Spleen (tissue), 13 donors: ENCODE measurements at places on chromosomes 6 and 20. TPM values are rescaled to one million over a fixed set of nuclear protein-coding genes. Genes with fewer than 3 reads are reported as not detected.

GRCh38 chr6:170067923-170068360 lies 222.9 kb downstream of the DLL1 start:
- no peaks in the 10 kb centered on the region for H3K36me3 ChIP-seq
- H3K4me3 ChIP-seq = no peak overlapping the region
- H3K27me3 ChIP-seq = peaks cover 16% of the 10 kb centered on the region
- no peak overlapping the region for H3K27ac ChIP-seq
- no peaks in the 10 kb centered on the region for H3K4me1 ChIP-seq

DNA sequence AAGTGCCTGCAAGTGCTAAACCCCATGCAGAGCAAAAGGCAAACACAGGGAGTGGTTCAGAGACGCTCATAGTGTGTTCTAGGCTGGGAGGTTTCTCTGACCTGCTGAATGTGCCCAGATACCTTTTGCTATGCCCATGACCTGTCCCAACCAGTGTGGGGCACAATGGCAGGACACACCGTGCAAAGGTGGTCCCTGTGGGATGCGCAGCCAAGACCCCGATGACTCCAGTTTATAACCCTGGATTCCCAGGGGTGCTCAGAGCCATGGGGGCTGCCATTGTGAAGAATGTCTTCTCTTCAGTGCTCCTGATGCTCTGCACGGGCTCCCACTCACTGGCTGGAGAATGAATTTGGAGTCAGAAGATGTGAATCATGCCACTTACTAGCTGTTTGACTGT lies 2.2 kb upstream of the NINL start:
- peaks cover 6% of the 10 kb centered on the region for H3K27me3 ChIP-seq
- no peak overlapping the region for H3K4me3 ChIP-seq
- H3K36me3 ChIP-seq = no peaks in the 10 kb centered on the region
- no peak overlapping the region for H3K27ac ChIP-seq
- peaks cover 19% of the 10 kb centered on the region for H3K4me1 ChIP-seq
- DNase-seq = peak; percentile 64

GRCh38 chr6:43593938-43594337 lies 18.0 kb downstream of the POLH start:
- H3K36me3 ChIP-seq = peaks cover 62% of the 10 kb centered on the region
- H3K4me1 ChIP-seq = no peaks in the 10 kb centered on the region
- no peak for DNase-seq
- no peak overlapping the region for H3K4me3 ChIP-seq
- no peaks in the 10 kb centered on the region for H3K27me3 ChIP-seq
- no peak overlapping the region for H3K27ac ChIP-seq

Gene AKIRIN2
- 67.1 TPM for total RNA-seq

DNA sequence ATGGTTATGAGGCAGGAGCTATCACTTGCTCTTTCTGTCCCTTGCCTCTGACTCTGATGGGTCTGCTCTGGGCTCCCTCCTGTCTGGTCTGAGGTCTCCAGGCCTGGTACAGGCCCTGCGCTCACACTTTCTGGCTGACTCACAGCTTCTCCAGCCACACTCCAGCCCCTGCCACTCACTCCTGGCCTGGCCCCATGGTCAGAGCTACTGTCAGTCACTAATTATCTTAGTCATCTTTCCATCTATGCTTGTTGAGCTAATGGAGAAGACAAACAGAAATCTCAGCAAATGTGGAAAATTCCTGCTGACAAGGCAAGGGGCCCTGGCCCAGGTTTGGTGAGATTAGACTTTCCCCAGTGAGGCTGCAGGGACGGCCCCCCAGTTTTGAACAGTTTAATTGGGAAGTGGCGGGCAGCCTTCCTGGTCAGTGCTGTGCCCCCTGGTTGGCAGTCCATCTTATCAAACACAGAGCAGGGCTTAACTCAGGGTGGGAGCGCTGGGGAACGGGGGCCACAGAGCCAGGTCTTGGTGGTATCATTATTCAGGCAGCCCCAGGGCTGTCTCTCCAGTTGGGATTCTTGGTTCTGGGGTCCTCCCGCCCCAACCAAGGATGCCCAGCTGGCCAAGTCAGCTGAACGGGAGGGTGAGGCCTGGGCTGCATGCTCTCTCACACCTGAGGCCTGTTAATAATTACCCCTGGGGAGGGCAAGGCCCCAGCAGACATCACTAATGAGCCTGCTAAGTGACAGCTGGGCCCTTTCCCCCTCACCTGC lies 63.4 kb downstream of the VEGFA start:
- no peaks in the 10 kb centered on the region for H3K27me3 ChIP-seq
- no peaks in the 10 kb centered on the region for H3K36me3 ChIP-seq
- H3K4me1 ChIP-seq = peaks cover 5% of the 10 kb centered on the region
- H3K4me3 ChIP-seq = no peak overlapping the region

Gene NTSR1
- 1.6 TPM for total RNA-seq

- H3K4me1 ChIP-seq = no peaks in the 10 kb centered on the region
- H3K27ac ChIP-seq = no peak overlapping the region
- no peak for DNase-seq
- H3K4me3 ChIP-seq = no peak overlapping the region
Measured at GRCh38 chr6:118218156-118218555, 311.1 kb downstream of the SLC35F1 start.

- DNase-seq = no peak
- H3K27ac ChIP-seq = no peak overlapping the region
- H3K27me3 ChIP-seq = no peaks in the 10 kb centered on the region
- H3K36me3 ChIP-seq = no peaks in the 10 kb centered on the region
Measured at GRCh38 chr6:154894902-154895301, 100.2 kb upstream of the TIAM2 start.

GRCh38 chr6:141117874-141118273 lies 1014.9 kb upstream of the GJE1 start:
- no peak overlapping the region for H3K4me3 ChIP-seq
- H3K27ac ChIP-seq = no peak overlapping the region
- H3K36me3 ChIP-seq = no peaks in the 10 kb centered on the region
- no peaks in the 10 kb centered on the region for H3K4me1 ChIP-seq
- no peak for DNase-seq

DNA sequence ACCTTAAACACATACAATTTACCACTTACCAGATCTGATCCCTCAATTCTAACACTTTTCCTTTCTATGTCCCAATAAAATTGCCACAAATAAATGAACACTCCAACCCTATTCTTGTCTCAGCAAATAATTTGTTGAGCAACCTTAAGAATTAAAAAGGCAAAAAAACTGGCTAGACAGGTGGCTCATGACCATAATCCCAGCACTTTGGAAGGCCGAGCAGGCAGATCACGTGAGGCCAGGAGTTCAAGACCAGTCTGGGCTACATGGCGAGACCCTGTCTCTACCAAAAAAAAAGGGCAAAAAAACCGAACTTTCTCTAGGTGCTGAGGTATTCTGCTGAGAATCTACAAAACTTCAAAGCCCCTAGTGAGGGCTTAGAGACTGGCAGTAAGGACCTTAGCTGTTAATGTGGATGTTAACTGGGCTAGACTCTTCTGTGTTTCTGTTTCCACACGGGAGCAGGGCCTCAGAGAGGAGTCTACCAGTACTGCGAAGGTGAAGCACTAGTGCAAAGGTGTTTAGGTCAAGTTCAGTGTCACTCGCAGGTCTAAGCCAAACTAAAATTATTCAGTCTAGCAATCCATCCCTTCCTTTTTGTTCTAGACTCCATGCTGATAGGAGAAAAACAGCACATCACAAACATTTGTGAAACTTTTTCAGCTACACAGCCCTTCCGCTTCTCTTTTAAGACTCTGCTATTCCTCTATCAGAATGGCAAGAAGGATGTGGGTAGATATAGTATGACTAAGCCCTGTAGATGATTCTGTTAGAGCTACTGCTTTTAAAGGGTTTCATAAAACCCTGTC lies 2.6 kb downstream of the FASTKD5 start:
- no peaks in the 10 kb centered on the region for H3K27me3 ChIP-seq
- H3K4me3 ChIP-seq = no peak overlapping the region
- no peak for DNase-seq

Gene EYS
- total RNA-seq = not detected

Gene C2
- total RNA-seq = 62.5 TPM

GRCh38 chr20:35907017-35907701 lies 47.1 kb downstream of the SCAND1 start:
- H3K4me1 ChIP-seq = no peaks in the 10 kb centered on the region
- peaks cover 40% of the 10 kb centered on the region for H3K36me3 ChIP-seq
- no peaks in the 10 kb centered on the region for H3K27me3 ChIP-seq

DNA sequence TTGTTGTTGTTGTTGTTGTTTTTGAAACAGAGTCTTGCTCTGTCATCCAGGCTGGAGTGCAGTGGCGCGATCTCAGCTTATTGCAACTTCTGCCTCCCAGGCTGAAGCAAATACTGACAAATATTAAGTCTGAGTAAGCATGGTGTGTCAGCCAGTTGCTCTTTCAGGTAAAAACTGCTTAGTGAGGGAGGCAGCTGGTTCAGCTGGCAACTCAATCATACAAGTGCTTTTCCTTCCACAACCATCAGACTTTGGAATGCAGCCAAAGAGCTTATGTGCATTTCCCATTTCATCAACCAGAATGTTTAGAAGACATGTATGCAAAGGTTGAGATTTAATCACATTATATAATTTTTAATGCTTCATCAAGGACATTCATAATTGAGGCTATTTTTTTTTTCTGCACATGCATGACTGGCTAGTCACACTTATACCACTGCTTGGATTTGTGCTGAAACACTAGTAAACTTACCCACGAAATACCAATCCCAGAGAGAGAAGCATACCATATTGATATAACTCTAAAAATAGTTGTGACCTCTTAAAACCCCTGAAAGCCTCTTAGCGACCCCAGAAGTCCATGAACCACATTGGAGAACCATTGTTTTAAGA lies 56.0 kb downstream of the CLIC5 start:
- no peak for DNase-seq
- H3K27ac ChIP-seq = no peak overlapping the region
- peaks cover 6% of the 10 kb centered on the region for H3K36me3 ChIP-seq
- H3K4me1 ChIP-seq = no peaks in the 10 kb centered on the region
- H3K4me3 ChIP-seq = no peak overlapping the region

GRCh38 chr20:59781226-59781625 lies 152.2 kb downstream of the SYCP2 start:
- no peak overlapping the region for H3K4me3 ChIP-seq
- no peak overlapping the region for H3K27ac ChIP-seq
- no peaks in the 10 kb centered on the region for H3K27me3 ChIP-seq
- H3K4me1 ChIP-seq = no peaks in the 10 kb centered on the region

DNA sequence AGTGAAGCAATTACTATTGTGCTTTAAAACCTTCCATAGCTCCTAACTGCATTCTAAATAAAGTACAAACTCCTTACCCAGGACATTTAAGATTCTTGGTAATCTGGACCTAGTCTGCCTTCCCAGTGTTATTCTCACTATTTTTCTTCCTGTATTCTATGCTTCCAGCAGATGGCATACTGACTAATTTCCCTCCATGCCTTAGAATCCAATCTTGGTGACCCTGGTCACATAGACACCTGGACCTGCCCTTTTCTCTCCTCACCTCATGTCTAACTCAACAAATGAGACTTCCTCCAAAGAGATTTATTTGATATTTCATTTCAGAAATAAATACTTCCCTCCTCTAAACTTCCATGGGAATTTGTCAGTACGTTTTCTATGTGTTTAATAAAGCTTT lies 25.8 kb downstream of the ROS1 start:
- H3K27ac ChIP-seq = no peak overlapping the region
- H3K4me1 ChIP-seq = no peaks in the 10 kb centered on the region
- no peak for DNase-seq
- H3K4me3 ChIP-seq = no peak overlapping the region
- no peaks in the 10 kb centered on the region for H3K27me3 ChIP-seq
- H3K36me3 ChIP-seq = no peaks in the 10 kb centered on the region

GRCh38 chr20:42589976-42590639 lies 599.6 kb downstream of the PTPRT start:
- no peak overlapping the region for H3K27ac ChIP-seq
- no peak for DNase-seq
- peaks cover 8% of the 10 kb centered on the region for H3K27me3 ChIP-seq
- no peaks in the 10 kb centered on the region for H3K4me1 ChIP-seq
- no peak overlapping the region for H3K4me3 ChIP-seq
- no peaks in the 10 kb centered on the region for H3K36me3 ChIP-seq

DNA sequence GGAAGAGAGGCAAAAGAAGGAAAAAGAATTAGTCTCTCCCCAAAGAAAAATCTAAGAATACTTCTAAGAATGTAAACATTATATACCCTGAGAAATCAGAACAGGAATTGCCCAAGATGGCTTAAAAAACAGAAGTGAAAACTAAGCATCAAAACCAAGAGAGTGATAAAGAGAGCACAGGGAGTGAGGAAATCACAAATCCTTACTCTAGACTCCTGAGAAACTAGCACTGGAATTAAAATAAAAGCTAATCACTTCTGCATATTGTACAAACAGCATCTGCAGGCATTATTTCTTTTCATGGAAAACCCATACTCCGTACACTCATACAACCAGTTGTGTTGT lies 285.7 kb downstream of the BTBD9 start:
- H3K36me3 ChIP-seq = no peaks in the 10 kb centered on the region
- H3K4me3 ChIP-seq = no peak overlapping the region
- H3K27ac ChIP-seq = no peak overlapping the region
- DNase-seq = no peak

Gene BCAS4
- total RNA-seq = 19.6 TPM

DNA sequence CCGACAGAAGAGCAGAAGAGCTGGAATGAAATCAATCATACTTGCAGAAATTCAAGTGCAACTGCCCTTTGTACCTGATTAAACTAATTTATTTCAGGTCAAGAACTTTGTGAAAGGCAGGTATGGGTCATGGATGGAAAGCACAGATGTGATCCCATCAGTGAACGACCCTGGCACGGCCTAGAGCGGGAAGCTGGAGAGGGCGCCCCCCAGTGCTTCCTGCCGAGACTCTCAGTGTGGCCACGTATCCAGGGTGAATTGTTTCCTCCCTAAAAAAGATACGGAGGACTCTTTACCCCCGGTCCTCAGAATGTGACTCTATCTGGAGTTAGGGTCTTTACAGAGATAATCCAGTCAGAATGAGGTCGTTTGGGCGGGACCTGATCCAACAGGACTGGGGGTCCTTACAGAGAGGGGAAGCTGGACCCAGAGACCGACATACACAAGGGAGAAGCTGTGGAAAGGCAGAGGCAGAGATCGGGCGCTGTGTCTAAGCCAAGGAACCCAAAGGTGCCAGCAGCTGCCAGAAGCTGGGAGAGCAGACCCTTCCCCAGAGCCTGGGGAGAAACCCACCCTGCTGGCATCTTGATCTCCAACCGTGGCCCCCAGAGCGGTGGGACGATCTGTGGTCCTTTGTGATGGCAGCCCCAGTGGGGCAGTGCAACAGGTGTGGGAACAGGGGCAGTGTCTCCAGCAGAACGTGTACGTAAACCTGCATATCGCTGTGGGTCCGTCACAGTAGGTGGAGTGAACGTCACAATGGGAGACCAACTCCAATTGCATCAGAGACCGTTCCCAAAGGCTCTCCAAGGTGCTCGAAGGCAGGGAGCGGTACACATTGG lies 91.9 kb downstream of the TAF4 start:
- no peaks in the 10 kb centered on the region for H3K27me3 ChIP-seq
- H3K36me3 ChIP-seq = peaks cover 48% of the 10 kb centered on the region
- H3K4me1 ChIP-seq = no peaks in the 10 kb centered on the region
- H3K27ac ChIP-seq = no peak overlapping the region
- peak; percentile 49 for DNase-seq
